ENCODE measurements at places on chromosomes 12 and 14.

DNA sequence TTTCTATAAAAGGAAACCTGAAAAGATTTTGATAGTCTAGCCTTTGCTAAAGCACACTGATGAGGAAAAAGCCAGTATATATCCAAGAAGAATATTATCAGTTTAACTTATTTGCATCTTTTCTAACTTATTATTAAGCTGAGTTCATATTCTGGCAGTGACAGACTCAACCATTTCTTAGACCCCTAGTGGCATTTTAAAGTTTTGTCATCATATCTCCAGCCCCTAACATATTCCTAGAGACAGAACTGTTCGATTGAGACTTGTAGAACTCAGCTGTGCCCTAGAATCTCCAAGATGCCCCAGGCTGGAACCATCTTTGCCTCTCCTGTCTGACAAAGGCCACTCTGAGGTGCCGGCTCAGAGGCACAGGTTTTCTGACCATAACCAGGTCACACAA, 365.6 kb downstream of the NELL2 start:
- DNase-seq = no peak

DNA sequence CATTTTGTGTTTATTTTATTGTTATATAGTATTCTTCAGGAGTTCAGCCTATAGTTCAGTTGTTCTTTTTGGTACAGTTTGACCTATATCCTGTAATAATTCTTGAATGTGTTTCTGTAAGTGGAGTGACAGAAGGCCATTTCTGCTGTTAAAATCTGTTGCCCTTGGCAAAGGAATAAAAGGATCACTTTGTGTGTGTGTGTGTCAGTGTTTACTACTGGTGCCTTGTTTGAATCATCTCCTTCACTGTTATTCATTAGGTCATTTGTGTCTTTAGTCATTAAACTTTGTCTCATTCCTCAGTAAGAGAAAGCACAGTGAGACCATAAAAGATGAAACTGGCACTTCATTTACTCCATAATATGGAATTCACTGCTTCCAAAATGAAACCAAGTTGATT, 130.7 kb downstream of the TMTC2 start:
- DNase-seq = no peak

- peak; percentile 42 for DNase-seq
Measured at GRCh38 chr12:95859344-95859816, 628 bp downstream of the SNRPF start.

- DNase-seq = no peak
Measured at GRCh38 chr12:112148031-112148513, 22.7 kb downstream of the TRAFD1 start.

GRCh38 chr14:67962215-67962644, 142.7 kb downstream of the RAD51B start:
- DNase-seq = no peak
